KBM-7 (cell line): ENCODE measurements at places on chromosomes 13 and 19.

GRCh38 chr19:10604460-10604980, 17.4 kb upstream of the AP1M2 start:
- peak; percentile 39 for DNase-seq

- DNase-seq, result no peak
These were observed 894.3 kb upstream of the PCDH20 start for GRCh38 chr13:62309904-62310303.

DNA sequence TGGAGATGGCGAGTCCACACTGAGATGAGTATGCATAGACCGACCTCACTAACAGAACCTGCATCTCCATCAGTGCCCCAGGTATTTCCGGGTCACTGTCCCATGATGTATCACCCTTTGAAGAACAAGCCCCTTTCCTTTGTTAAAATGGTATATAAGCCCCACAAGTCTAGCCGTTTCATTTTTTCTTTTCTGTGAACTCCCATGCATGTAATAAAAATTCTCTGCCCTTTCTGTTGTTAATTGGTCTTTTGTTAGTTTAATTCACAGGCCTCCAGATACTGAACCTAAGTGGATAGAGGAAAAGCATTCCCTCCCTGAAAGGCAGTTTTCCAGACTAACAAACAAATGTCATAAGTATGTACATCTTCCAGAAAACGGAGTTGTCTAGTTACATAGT, 15.0 kb upstream of the CD177 start:
- DNase-seq, result no peak

DNA sequence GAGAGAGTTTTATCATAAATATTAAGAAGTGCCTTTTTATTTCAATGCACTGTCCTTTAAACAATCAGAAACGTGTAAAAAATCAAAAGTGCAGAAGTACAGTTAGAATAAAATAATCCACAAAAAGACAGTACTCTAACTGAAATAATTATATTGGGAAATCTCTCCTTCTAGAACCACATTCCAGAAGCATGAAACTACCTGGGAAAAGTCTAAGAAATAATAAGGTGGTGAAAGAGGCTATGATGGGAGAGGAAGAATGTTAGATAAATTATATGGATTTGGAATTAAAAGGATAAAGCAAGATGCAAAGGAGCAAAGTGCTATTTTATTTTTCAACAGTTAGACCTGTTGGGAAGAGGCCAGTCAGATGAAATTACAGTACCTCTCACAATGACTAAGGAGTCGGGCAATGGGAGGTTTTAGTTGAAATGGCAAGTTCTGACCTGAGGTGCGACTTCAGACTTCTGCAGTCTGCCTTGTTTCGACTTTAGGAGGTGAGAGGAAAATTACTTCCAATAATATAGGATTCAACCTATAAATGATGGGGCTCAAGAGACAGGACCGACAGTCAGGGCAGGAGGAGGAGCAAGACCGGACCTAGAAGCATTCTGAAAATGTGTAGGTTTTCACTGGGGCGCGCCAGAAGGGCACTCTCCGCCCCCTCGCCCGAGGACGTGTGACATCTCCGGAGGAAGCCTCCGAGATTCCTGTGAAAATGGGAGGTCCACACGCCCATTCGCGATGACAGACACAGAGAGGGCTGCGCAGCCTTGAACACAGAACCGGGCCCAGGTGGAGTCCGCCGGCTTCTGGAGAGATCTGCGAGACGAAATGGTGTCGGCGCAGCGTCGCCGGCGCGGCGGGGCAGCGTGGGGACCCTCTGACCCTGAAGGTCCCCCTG, 717 bp downstream of the SPRYD7 start:
- peak; percentile 66 for DNase-seq

GRCh38 chr13:79018166-79018565, 359.2 kb upstream of the OBI1 start:
- DNase-seq, result no peak
